Activated gamma-delta T cell treated with Interleukin-2 at 50 U/mL for 16 hours (primary cell): ENCODE measurements at places on chromosomes 6 and 20.

GRCh38 chr6:148086386-148086785 is 256.3 kb upstream of the SASH1 start:
- DNase-seq: no peak

- no peak for DNase-seq
Observed at GRCh38 chr6:131643855-131644460, 6.9 kb downstream of the ENPP3 start.

- DNase-seq: no peak
Observed at GRCh38 chr6:20197251-20197650, 15.0 kb downstream of the MBOAT1 start.

- no peak for DNase-seq
Observed at GRCh38 chr6:168778201-168778600, 337.2 kb downstream of the SMOC2 start.

- DNase-seq: no peak
Observed at GRCh38 chr20:40160097-40160550, 528.9 kb downstream of the MAFB start.

GRCh38 chr6:108002365-108003221 is 44.6 kb upstream of the SEC63 start:
- DNase-seq: no peak

DNA sequence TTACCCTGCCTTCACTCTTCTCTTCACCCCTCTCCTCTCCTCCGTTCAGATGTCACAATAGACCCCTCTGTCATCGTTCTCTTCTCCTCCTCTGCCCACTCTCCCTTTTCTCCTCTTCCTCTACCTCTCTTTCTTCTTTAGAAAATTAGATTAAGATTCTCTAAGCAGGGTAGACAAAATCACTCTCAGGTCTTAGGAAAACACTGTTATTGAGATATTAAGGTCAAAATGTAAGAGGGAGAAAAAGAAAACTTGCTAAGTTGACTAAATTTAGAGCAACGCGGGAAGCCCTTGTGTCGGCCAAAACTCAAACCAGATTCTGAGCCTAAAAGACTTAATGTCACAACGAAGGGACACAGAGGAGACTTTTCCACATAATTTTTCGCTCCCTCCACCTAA is 22.1 kb upstream of the ZNF184 start:
- no peak for DNase-seq

- no peak for DNase-seq
Observed at GRCh38 chr6:37555040-37555781, 55.5 kb upstream of the CCDC167 start.

DNA sequence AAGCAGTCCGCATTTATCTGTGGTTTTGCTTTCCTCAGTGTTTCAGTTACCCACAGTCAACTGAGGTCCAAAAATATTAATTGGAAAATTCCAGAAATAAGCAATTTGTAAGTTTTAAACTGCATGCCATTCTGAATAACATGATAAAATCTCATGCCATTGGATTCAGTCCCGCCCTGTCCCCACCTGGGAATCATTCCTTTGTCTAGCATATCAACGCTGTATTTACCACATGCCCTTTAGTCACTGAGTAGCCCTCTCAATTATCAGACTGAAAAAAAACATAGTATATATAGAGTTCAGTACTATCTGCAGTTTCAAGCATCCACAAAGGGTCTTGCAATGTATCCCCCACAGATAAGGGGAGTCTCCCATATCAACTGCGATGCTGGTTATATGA is 17.1 kb downstream of the RANBP9 start:
- DNase-seq: no peak

DNA sequence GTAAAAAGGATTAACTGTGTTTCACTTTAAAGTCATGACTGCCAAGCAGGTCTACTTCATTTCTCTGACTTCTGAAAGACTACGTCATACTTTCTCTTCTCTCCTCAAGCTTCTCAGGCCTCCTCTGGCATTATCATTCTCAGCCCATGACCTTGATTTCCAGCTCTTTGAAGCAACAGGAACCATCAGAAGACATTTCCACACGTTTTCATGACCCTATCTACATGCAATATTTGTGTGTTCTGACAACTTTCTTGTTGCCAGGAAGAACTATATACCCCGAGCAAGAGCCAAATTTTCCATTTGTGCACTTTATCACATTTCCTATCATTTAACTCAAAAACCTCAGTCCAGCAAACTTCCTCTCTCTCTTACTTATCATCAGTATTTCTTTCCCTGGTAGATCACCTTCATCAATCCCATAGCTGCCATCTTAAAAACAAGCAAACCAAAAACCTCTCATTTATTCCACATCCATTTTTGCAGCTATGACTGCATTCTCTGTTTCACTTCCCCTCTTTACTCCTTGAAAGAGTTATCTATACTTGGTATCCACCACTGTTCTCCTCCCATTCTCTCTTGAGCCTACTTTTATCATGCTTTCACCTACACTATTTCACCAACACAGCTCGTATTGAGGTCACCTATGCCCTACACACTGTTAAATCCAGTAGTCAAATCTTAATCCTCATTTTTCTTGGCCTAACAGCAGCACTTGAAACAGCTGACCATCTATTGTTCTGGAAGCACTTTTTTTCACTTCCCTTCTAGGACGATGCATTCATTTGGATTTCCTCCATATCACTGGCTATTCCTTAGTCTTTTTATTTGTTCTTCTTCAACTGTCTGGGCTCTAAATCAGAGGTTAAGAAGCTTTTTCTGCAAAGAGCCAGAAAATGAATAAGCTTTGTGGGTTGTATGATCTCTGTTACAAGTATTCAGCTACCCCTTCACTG is 47.1 kb downstream of the STX7 start:
- no peak for DNase-seq

DNA sequence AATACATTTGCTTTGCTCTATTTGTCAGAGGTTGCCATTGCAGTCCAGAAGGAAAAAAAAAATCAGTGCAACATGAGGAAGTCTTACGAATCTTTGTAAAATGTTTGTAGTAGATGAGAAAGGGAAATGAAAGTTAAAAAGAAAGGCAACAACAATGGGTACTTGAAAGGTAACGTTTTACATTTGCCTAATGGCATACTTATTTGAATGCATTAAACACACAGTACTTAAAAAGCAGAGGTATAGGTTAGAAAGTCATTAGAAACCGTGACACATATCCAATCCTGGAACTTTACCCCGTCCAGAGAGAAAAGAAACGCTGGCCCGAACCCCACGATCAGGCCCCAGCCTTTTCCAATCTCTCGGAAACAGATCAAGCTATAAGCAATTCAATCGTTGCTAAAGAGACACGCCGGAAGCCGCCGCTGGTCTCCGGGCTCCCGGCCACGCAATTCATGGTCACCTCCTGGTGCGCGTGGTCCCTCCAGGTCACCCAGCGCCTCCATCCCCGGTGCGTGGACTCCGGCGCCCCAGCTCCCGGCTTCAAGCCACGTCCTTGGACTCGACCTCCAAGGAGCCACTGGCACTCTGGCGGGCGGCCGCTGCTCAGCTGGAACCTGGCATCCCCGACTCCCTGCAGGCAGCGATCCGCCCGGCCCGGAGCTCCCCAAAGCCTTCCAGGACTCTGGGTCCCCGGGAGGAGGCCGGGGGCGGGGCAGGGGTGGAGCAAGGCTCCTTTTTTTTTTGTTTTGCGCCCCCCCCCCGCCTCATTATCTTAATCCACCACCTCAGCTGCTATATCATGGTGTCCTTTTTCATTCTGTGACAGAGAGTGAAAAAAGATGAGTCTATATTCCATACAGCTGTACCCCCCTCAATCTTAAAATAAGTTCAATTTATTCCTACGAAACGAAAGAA is at the start of gene SLC18B1:
Gene SLC18B1 (minus strand): TSS at position 687 of the 918 bp plus-strand sequence. CDS start 181 bp downstream, at position 506.
- DNase-seq: peak; percentile 48

- peak; percentile 65 for DNase-seq
Observed at GRCh38 chr6:4059115-4059777, 19.7 kb downstream of the FAM217A start.

DNA sequence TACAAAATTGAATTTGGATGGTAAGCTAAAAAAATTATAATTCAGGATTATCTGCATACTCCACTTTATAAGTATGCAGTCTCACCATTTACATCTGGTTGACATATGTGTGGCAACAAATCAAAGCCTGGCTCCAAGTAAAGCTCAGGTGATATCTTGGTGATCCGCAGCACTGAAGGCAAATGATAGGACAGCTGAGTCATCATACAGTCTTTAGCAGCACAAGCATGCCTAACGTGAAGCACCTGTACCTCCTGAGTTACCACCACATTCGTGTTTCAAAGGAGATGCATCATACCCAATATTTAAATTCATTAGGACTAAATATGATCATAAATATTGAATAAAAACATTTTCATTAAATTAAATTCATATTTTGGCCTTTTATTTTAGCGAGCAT is 11.8 kb upstream of the STX11 start:
- DNase-seq: no peak

DNA sequence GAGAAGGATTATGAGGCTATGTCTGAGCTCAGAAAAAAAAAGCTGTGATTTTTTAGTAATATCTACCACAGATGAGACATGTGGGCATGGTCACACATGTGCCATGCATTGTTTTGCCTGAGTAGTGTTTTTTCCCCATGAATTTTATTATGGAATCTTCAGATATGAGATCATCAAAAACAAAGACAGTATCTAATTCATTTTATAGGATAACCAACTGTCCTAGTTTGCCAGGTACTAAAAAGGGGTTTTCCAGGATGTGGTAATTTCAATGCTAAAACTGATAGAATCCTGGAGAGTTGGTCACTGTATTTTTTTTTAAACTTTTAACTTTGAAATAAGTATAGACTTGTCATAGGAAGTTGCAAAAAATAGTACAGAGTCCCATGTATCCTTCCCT is 127.4 kb upstream of the MAP3K7 start:
- DNase-seq: no peak
